ENCODE measurements at places on chromosomes 3 and 15.

- no peak for DNase-seq
Observed at GRCh38 chr3:128317698-128318231, 148.9 kb downstream of the DNAJB8 start.

- no peak for DNase-seq
Observed at GRCh38 chr15:67167091-67167490, 87.4 kb downstream of the AAGAB start.

DNA sequence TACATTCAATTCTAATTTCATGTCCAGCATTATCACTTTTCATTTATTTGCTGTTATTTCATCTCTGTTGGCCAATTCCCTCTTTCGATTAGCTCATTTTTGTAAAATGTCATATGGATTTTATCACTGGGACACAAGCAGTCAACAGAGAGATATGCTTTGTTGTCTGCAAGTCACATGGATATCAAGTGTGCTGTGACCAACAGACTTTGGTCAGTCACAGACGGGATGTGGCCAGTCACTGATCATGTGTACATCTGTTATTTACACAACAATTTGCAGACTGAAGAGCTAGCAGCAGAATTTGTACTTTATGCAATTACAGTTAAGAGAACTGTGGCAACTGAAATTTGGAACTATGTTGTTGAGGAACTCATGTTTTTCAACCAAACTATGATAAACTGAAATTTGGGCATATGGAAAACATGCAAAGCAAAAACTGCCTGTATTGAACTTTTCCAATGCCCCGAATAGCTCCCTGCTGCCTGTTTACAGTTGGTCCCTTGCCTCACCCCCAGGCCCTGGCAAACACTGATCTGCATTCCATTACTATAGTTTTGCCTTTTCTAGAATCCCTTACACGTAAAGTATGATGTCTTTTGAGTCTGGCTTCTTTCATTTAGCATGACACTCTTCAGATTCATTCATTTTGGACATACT lies 104.4 kb downstream of the RPL22L1 start:
- DNase-seq, result no peak

DNA sequence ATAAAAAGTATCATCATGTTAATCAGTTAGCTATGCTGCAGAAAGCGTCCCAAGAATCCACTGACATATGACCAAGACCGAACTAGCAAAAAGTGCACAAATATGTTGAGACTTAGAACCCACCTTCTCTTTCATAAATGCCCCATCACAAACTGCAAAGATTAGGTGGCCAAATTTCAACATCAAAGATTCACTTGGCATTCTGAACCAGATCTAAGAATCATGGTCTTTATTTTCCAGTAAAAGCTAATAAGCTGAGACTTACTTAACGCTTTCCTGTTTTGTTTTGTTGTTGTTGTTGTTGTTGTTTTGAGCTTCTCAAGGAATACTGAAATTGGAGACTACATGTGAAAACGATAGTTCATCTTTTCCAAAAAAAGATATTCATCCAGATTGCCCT lies 62.4 kb downstream of the ZBTB20 start:
- no peak for DNase-seq

- no peak for DNase-seq
Observed at GRCh38 chr15:92528736-92529135, 126.8 kb downstream of the FAM174B start.

DNA sequence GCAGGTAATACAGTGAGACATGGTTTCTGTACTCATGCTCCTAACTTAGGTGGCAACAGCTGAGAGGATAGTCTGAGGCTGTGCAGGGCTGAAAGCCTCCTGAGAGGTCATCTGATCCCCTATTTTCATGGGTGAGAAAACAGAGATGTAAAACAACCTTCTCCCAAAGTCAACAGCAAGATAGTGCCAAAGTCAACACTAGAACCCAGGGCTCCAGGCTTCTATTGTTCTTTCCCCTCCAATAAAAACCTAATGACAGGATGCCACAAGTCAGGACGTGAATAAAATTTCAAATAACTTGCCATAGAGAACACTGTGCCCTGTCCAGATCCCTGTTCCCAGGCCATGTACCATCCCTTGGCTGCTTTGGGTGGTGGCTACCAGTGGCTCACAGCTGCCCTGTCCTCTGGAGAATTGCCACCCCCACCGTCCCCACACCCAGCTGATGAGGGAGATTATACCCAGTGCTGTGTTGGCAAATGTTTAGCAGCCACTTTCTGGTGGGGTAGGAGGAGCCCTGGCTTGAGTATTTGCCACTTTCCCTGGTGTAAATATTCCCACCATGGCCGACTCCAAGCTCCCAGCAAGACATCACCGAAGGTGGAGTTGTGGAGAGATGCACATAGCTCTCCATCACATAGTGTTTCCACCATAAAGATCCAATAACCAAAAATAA lies 54.8 kb downstream of the SRGAP3 start:
- DNase-seq, result no peak

DNA sequence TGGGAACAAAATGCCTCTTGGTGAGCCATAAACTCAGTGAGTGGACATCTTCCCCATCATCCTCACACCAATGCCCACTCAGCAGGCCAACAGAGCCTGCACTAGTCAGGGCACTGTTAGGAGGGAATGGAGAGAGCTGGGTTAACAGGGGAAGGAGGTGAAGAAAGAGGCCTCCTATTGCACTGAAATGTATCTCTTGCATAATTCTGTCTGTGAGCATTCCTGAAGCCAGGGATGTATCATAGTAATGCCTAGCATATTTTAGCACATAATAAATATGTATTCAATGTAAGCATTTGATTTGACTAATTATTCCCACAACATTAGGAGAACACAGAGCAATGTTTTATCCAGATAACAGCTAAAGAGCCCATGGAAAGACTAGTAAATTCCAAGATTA lies 81.2 kb downstream of the ANO10 start:
- no peak for DNase-seq

GRCh38 chr15:73608941-73609340 lies 24.2 kb downstream of the NPTN start:
- no peak for DNase-seq
